ENCODE measurements at places on chromosomes 13 and 19.
A peak's percentile ranks its signal among the peaks of the same experiment; 100 is the strongest.

DNA sequence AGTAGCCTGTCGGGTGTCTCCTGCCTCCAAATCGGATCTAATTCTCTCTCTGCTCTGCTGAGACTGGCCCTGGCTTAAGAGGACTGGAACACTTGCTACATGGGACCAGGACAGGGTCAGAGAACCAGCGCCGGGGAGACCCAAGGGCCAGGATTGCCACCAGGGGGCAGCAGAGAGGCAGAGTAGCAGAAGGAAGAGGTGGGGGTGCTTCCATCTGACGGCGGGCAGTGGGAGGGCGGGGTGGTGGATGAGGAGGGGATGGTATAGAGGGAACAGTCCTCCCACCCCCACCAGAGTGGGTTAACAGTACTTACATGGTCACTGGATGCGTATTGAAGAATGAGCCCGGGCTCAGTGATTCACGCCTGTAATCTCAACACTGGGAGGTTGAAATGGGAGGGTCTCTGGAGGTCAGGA lies 11.9 kb downstream of the SELENOW start:
- peak; percentile 57 for DNase-seq

- DNase-seq: no peak
These were observed 5.3 kb downstream of the ZNF557 start for GRCh38 chr19:7074705-7075282.

DNA sequence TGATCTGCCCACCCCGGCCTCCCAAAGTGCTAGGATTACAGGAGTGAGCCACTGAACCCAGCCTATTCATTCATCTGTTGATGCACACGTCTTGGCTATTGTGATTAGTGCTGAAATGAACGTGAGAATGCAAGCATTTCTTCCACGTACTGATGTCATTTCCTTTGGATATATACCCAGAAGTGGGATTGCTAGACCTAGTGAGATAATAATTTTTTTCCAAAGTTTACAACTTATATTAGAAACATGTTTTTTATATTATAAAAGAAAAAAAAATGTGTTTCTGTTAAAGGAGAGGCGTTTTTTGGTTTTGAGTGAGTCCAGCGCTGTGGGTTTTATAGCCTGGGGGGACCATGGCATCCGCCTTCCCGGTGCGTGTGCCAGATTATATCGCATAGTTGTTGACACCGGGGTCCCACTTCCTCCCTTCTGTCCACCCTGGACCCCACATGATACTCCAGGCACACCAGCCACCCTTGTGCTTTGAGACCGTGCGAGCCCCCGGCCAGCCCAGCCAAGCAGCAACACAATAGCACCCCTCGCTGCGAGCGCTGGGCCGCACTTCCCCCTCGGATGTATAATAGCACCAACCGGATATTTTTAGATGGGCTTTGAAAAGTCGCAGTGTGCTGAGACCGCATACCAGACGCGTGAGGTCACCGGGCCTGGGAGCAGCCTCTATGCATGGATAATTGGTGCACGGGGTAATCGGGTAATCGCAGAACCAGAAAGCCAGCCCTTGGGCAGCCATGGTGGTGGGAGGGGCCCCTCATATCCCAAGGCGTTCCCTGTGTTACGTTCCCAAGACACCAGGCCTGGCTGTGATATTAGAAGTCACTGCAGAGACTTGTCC lies 59.6 kb downstream of the MYO9B start:
- DNase-seq: peak; percentile 94

DNA sequence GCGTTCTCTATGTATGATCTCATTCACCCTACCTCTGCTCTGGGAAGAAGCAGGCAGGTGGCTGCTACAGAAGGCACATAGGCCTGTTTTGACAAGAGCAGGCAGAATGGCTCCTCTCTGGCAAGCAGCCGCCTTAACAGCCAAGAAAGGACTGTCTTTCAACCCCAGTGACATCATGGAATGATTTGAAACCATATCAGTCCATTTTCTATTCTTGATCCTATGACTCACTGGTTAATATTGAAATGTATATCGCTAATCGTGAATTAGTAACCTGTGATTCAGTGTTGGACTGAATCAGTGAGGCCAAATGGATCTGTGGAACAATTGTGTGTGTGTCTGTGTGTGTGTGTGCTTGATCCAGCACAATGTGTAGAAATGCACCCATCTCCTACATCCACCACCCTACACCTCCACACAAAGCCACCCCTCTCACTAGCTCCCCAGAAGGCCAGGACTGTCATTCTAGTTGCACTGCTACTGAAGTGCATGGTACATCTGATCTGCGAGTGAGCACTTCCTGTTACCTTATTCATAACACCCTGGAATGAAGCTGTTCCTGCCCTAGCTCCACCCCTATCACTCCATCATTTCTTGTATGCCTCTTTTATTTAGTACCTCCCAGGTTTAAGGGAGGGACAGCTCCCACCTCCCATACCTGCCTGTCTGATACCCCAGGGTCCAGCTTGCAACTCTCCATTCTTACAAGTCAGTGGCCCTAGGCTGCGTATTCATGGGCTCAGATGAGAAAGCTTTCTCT lies 460.0 kb downstream of the FOXO1 start:
- DNase-seq: no peak

DNA sequence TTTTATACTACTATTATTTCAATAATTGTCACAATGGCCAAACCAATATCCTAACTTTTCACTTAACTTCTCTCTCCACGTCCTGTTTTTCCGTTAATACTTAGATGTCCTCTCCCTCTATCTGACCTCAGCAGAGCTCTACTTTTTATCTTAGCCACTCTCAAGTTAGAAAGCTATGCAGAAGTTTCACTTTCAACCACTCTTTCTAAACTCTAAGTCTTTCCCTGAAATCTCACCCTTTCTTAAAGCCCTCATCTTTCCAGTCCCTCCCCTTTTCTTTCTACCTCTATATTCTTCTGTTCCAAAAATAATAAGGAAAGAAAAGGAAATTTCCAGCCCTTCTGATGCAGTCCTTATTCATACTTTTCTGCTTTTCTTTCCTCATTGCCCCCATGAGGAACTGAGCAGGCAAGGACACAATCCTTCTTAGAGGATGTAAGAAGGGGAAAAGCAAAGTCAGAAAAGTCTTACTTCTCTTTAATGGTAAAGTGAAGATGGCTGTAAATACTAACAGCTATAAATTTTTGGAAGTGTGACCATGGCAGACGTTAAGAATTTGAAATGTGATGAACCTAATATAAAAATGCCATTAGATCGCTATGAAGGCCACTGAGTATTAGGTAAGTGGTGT lies 23.0 kb downstream of the FAM216B start:
- no peak for DNase-seq

- DNase-seq: no peak
These were observed 7.3 kb upstream of the MAB21L1 start for GRCh38 chr13:35483761-35484160.

DNA sequence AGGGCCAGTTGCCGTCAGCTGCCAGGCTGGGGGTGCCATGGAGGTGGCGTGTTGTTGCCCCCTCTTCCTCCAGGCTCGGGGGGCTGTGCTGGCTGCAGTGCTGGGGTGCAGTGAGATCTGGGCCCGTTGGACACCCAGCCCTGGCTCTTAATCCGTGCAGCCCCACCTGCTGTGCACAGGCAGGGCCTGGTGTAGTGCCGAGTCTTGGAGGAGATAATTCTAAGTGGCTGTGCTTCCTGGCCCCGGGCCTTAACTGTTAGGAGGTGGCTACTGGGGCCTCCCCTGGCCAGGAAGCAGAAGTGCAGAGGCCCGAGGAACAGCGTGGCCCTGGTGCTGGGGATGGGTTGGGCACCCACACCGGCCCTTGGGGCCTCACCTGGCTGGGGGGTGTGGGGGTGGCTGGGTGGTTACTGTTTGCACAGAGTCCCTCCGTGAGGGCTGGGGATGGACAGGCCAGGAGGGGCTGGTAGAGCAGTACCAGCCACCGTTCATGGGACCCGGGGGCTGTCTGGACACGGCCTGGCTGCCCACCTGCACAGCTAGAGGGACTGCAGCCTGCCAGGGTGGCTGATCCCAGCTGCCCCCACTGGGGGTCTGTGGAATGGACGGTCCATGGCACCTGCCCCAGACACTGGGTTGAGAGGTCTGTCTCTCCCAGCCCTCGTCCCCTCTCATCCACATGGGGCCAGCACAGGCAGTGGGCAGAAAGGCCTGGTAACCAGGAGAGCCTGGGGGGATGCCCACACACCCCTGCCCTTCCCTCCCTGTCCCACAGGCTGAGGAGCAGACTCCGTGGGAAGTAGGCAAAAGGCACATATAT lies 3.3 kb downstream of the GPX4 start:
- DNase-seq: no peak

GRCh38 chr19:44718441-44719261 lies 19.7 kb downstream of the CEACAM16 start:
- DNase-seq: peak; percentile 35

DNA sequence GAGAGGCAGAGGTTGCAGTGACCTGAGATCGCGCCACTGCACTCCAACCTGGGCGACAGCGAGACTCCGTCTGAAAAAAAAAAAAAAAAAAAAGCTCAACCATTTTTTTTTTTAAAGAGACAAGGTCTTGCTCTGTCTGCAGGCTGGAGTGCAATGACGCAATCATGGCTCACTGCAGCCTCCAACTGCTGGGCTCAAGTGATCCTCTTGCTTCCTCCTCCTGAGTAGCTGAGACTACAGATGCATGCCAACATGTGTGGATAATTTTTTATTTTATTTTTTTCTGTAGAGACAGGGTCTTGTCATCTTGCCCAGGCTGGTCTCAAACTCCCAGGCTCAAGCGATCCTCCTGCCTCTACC lies 10.3 kb downstream of the EHD2 start:
- DNase-seq: peak; percentile 48

DNA sequence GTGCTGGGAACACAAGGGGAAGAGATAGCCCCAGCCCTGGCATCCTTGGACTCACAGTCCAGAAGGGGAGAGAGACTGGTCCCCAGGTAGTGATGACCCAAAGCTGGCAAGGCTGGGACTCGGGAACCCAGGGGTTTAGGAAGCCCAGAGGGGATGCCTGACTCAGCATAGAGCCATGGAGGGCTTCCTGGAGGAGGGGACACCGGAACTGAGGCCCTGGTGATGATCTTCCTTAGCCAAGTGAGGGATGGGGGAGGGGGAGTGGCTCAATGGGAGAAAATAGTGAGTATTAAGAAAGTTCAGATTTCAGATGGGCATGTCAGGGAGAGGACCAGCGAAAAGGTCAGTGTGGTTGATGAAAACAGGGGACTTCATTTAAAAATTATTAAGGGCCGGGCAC lies 26.8 kb downstream of the EXOC3L2 start:
- no peak for DNase-seq

DNA sequence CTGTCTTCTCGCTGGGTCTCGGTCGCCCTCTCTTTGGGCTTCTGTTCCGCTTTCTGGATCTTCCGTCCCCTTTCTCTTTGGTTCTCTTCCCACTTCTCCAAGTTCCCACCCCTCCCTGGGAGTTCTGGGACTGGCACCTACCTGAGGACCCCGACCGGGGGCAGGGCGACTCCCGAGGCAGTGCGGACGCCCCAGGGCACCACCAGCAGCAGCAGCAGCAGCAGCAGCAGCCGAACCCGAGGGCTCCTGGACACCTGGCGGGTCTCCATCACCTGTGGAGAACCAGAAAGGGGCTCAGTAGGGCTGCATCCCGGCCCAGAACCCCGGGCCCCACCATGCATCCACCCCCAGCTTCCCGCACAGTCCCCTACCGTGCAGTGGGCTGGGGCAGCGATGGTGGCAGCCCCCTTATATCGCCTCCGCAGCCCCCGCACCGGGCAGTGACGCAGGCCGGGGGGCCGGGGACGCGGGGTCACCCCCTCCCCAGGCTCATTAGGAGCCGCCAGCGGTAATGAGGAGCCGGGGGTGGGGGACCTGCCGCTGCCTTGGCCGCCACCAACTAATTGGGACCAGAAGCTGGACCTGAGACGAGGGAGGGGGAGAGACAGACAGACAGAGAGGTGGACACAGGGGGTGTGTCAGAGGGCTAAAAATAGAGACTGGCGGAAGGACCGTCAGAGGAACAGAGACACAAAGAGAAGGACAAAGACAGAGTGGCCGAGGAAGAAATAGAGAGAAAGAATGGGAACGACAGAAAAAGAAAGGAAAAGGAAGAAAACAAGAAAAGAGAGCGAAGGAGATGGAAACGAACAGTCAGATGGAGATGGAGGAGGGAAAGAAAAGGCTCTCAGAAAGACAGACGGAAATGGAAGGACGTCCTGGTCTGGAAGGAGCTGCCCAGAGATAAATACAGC lies at the start of gene PTH2:
Gene PTH2 (minus strand): TSS at position 371 of the 914 bp plus-strand sequence. CDS start 102 bp downstream, at position 269.
- DNase-seq: no peak

DNA sequence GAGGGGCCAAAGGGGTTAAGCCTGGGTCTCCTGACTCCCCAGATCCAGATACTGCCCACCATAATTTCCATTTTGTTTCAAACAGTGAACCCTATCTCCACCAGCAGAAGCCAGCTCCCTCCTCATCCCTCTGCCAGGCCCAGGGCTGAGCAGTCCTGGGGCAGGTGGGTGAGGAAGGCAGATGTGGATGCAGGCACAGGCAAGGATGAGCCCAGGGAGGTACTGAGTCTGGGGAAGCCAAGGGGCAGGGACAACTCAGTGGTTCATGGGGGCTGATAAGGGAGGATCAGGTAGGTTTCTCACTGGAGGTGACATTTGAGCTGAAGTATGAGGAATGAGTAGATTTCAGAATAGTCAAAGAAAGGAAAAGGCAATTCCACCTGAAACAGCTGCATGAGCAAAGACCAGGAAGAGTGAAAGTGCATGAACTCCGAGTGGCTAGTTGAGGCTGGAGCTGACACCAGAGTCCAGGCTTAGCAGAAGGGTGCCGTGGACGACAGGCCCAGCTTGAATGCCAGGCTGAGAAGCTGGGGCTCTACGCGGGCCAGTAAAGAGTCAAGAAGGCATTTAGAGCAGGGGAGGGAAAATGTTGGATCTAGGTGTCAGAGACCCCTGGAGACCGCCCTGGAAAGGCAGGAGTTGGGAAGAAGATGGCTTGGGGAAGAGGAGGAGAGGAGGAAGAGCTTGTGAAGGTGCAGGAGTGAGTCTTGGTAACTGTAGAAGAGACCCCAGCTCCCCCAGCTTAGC lies 10.3 kb downstream of the CIC start:
- DNase-seq: no peak

DNA sequence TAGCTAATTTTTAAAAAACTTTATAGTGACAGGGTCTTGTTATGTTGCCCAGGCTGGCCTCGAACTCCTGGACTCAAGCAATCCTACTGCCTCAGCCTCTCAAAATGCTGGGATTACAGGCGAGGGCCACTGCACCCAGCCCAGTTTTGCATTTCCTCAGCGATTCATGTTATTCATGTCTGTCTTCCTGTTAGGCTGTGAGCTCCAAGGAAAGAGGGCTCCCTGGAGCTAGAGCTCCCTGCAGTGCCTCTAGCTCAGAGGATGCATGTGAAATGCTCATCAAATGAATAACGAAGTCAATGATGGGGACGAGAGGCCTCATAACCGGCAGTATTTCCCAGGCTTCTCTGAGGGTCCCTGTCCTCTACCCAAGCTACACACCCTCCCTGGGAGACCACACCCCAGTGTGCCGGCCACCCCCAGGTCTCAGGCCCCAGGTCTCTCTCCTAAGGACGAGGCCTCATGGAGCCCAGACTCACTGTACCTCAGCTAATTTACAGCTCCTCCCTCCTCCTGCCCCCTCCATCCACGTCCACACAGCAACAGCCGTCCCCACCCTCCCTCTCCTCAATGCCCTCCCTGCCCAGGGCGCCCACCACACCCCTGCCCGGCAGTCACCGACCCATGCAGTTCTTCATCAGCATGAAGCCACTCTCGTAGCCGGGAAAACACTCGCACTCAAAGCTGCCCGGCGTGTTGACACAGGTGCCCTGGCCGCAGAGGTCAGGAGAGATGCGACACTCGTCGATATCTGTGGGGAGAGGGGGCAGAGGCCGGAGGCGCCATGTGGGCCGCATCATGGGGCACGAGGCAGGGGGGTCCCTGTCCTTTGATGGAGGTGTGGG lies 28.5 kb downstream of the FBN3 start:
- DNase-seq: no peak
